ENCODE measurements at places on chromosomes 16 and 17.

DNA sequence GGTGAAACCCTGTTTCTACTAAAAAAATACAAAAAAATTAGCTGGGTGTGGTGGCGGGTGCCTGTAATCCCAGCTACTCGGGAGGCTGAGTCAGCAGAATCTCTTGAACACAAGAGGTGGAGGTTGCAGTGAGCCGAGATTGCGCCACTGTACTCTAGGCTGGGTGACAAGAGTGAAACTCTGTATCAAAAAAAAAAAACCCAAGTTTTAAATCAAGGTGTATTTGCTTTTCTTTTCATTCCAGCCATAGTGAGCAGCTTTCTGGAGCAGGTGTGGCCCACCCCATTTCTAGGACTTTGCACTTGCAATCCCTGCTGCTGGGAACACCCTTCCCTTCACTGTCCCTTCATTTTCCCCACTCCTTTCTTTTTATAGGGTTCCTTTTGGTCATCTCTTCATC is 28.8 kb downstream of the TMEM238L start:
- H3K27ac ChIP-seq: no peak overlapping the region
- no peaks in the 10 kb centered on the region for H3K4me1 ChIP-seq
- no peaks in the 10 kb centered on the region for H3K36me3 ChIP-seq
- DNase-seq: no peak
- H3K27me3 ChIP-seq: no peaks in the 10 kb centered on the region

DNA sequence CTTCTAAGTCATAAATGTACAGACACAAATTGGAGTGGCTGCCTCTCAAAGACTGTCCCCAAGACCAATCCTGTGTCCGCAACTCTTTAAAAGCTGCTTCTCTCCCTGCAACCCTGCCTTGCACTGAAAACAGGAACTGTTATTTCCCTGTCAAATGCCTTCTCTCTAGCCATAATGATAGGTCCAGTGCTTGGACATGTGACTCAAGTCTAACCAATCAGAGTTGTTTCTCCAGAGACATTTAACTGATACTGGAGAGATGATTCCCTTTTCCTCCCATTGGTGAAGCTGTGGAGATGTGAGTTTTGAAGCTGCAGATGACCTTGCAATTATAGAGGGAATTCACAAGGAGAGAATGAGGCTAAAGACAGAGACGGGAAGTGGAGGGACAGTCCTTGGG is 253.3 kb upstream of the CDH5 start:
- H3K27ac ChIP-seq: no peak overlapping the region
- DNase-seq: no peak
- no peaks in the 10 kb centered on the region for H3K36me3 ChIP-seq
- no peak overlapping the region for H3K4me3 ChIP-seq

DNA sequence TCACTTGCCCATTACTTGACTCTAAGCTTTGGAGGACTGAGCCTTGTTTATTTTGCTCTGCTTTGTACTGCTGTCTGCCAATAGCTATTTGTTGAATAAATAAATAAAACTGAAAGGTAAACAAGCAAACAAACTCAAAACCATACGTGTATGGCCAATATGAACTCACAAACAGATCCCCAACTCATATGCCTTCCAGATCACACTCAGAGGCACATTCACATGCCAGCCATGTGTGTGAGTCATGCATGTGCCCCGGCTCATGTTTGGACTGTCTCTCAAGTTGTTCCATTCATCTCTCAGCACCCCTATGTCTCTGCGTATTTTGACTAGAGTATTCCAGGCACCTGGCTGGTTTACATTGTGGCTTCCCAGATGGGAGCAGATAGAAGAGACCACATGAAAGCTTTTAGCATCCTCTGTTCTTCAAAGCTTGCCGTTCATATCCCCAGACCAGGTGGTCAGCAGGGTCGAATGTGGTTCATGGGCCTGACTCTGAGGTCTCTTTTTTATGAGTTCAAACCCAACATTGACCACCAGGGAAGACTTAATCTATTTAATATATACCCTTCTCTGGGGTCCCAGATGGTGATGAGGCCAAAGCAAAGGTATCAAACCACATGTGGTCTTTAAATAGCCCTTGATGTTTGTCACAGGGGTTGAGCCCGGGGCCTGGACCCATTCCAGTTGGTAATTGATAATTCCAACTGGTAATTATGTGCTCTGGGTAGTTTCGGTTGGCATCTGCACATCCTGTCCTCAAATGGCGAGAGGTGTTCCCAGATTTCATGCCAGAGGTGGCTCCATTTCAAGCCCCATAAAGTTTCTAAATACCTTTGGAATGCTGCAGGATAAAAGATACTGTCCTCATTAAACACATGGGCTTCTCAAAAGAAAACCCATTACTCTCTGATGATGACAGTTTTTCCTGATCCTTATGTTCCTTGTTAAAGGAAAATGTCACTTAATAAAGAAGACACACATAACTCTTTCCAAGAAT is 287.3 kb upstream of the MAF start:
- H3K4me3 ChIP-seq: no peak overlapping the region
- H3K36me3 ChIP-seq: no peaks in the 10 kb centered on the region
- no peaks in the 10 kb centered on the region for H3K27me3 ChIP-seq
- no peak for DNase-seq
- H3K27ac ChIP-seq: no peak overlapping the region

GRCh38 chr17:58969156-58969555 is 137.5 kb downstream of the TRIM37 start:
- no peaks in the 10 kb centered on the region for H3K4me1 ChIP-seq
- H3K4me3 ChIP-seq: no peak overlapping the region
- DNase-seq: peak; percentile 14
- H3K27me3 ChIP-seq: no peaks in the 10 kb centered on the region
- no peak overlapping the region for H3K27ac ChIP-seq

Data from astrocyte (in vitro differentiated cells and primary cell).